Cerebellar nuclear complex (tissue), 1 donor: ENCODE measurements at places on chromosomes 2 and 18.

DNA sequence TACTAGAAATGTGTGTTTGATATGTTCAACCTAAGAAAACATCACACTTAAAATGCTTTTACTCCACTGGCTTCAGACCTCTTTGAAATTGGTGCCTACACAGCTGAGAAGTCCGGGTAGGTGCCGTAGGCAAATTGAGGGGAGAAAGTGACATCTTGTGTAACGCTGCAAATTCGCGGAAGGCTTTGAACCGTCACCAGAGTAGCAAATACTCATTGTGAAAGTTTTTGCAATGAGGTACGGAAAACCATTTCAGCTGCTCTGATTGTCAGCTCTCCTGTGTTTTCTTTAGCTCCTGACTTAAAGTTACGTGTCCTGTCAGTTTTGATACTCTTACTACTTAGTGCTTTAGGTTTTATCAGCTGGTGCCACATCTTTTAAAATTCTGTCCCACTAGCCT is 224.5 kb downstream of the FAM210A start:
- DNase-seq, result no peak

GRCh38 chr2:133674433-133675331 is 106.4 kb upstream of the NCKAP5 start:
- no peak for DNase-seq

DNA sequence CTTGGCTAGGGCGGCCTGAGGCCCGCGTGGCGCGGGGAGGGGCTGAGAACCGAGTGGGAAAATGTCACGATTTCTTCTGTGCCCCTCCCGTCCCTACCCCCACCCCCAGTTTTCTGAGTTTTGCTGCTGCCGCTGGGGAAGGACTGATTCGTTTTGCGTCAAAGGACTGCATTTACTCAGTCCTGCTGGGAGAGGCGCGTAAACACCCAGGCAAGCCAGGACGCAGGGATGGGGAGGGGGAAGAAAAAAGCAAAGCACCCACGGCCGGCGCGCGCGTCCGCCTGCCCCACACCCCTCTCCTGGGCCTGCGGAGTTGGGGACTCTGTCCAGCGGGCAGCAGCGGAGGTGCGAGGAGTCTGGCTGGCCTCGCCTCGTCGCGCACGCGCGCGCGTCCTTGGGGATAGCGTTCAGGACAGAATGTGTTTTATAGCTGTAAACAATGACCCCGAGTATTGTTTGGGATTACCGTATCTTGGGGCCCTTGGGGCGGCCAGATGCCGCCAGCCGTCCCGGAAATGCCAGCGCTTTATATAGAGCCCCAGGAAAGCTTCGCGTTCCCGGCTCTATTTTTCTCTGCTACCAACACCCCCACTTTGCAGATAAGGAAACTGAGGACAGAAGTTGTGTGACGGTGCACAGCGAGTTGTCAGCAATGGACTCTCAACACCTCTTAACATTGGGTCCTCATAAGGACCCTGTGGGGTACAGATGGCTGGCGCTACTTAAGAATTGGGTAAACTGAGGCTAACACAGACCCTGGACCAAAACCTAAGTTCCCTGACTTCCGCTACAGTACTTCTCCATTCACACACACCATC is 1.7 kb upstream of the FOSL2 start:
- no peak for DNase-seq

GRCh38 chr2:45874344-45874743 is 222.9 kb downstream of the PRKCE start:
- DNase-seq, result peak; percentile 44

DNA sequence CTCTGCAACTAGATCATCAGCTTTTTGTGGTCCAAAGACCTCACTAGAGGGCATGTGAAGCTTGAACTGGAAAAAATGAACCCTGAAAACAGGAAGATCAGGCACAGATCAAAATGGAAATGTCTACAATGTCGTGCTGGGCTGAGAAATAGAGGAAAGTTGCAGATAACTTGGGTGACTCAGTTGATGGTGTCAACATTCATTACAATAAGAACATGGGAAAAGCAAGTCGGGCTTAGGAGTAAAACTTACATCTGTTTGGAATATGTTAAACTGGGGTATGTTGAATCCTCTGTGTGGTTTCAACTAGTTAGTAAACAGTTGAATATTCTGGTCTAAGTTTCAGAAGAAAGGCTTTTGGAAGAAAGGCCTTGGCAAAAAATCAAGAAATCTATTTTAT is 940.4 kb downstream of the ERBB4 start:
- DNase-seq, result no peak

- DNase-seq, result no peak
Measured at GRCh38 chr18:13051950-13052349, 60.8 kb downstream of the CEP192 start.

- DNase-seq, result no peak
Measured at GRCh38 chr18:24584813-24585212, 124.4 kb downstream of the HRH4 start.

DNA sequence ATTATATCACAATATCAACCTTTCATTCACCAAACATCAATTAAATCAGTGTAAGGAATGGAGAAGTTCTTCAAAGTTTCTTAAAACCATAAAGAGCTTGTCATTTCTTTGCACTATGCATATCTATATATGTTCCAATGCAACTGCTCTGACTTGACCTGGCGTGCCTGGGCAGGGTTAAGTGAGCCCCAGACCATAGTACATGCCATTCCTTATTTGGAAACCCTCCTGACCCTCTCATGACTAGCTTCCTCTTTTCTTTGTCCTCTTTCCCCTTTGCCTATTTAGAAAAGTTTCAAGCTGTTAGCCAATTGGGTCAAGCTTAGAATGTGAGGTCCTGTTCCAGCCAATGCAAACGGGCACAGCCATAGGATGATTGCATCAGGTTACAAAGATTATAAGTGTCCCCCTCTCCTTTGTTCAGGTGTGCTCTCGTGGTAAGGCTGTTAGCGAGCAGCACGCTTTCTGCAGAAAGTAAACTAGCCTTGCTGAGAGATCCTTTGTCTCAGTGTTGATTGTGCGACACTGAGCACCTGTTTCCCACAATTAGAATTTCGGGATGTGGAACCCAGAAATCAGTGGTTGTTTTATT is 78.2 kb upstream of the UXS1 start:
- no peak for DNase-seq

- no peak for DNase-seq
Measured at GRCh38 chr2:29139152-29139551, 23.9 kb downstream of the CLIP4 start.

DNA sequence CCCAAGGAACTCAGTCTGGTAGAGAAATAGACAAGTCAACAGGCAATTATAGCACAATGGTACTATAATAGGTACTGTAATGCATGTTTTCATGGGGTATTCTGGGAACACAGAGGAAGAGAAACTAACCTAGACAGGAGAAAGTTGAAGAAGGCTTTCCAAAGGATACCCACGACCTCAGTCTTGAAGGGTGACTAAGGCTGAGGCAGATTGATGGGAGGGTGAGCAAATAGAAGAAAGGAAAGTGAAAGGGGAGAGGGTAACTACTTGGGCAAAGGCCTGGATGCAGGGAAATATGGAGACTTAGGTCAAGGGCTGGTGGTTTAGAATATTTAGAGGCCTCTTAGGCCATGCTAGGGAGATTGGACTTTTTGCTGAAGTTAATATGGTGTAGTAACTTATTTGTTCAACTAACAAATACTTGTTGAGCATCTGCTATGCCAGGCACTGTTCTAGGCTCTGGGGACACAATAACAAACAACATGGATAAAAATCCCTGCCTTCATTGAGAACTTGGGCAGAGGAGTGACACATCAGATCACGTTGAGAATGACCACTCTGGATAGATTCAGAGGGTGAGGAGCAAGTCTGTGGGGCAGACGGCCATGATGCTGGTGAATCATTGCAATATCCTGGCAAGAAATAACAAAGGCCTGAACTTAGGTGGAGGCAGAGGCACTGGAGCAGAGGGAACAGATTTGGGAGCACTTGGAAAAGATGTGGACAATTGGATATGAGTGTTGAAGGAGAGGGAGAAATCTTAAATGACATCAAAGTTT is 56.4 kb downstream of the PLB1 start:
- no peak for DNase-seq

DNA sequence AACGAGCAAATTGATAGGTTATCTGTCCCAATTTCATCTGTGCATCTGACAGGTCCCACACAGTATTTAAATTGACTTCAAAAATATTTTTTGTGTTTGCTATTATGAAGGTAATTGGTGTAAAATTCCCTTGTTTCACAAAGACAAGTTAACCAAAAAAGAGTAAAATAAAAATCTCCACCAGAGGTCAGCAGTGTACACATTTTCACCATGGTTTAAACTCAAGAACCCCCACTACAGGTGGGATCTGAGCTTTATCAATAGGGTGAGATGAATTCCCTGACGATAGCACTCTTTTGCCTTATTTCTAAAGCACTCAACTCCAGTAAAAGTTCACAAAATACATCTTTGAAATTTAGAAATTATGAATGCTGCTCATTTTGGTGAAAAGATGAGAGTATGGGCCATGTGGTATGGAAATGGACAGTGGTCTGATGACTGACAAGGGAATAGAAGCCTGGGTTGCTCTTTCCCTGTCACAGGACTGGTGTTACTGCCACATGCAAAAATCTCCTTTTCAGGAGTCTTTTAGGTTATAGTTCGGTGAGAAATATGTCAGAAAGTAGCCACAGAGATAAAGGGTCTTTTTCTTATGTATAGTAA is 68.0 kb downstream of the SERPINB8 start:
- no peak for DNase-seq

DNA sequence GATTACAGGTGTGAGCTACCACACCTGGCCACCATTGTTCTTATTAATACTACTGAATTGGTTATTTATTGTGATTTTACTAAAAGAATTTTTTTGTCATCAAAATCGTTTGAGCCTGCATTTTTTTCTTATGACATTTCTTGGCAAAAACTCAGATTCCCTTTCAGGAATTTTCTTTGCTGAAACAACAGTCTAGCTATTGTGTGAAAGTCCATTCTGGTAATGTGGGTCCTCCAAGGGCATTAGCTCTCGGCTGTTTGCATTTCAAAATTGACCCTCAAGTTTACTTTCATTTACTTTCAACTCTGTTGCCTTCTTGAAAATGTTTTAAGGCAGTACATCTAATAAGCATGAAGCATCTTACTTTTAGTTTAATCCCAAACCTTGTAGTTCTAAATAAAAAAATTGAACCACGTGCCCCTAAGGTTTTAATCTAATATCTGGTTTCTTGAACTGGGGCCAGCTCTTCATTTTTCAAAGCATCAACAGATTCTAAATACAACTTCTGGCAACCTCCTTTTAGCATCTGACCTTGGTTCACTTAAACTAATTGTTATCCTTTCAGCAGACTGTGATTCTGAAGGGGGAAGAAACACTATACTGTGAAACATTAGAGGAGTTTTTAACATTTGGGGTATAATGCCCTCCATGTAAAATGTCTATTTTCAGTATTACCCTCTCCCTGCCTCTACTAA is 325.2 kb upstream of the RAB12 start:
- no peak for DNase-seq

- DNase-seq, result no peak
Measured at GRCh38 chr2:185955050-185955449, 216.4 kb downstream of the FSIP2 start.

DNA sequence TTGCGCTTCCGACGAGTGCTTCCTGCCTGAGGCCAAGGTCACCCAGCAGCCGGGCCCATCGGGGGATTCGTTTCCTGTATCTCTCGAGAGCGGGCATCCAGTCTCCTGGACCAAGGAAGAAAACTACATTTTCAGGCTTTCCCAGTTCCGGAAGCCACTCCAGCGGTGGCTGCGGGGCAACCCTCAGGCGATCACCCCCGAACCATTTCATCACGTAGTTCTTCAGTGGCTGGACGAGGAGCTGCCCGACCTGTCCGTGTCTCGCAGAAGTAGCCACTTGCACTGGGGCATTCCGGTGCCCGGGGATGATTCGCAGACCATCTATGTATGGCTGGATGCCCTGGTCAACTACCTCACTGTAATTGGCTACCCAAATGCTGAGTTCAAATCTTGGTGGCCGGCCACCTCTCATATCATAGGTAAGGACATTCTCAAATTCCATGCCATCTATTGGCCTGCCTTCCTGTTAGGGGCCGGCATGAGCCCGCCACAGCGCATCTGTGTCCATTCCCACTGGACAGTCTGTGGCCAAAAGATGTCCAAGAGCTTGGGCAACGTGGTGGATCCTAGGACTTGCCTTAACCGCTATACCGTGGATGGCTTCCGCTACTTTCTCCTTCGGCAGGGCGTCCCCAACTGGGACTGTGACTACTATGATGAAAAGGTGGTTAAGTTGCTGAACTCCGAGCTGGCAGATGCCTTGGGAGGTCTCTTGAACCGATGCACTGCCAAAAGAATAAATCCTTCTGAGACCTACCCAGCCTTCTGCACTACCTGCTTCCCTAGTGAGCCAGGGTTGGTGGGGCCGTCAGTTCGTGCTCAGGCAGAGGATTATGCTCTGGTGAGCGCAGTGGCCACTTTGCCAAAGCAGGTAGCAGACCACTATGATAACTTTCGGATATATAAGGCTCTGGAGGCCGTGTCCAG is 1.0 kb downstream of the MARS2 start:
- DNase-seq, result no peak

- DNase-seq, result no peak
Measured at GRCh38 chr18:11072632-11073031, 76.7 kb downstream of the PIEZO2 start.

- DNase-seq, result no peak
Measured at GRCh38 chr2:51994123-51994763, 962.3 kb upstream of the NRXN1 start.

- DNase-seq, result no peak
Measured at GRCh38 chr2:163856941-163857340, 121.1 kb upstream of the FIGN start.

DNA sequence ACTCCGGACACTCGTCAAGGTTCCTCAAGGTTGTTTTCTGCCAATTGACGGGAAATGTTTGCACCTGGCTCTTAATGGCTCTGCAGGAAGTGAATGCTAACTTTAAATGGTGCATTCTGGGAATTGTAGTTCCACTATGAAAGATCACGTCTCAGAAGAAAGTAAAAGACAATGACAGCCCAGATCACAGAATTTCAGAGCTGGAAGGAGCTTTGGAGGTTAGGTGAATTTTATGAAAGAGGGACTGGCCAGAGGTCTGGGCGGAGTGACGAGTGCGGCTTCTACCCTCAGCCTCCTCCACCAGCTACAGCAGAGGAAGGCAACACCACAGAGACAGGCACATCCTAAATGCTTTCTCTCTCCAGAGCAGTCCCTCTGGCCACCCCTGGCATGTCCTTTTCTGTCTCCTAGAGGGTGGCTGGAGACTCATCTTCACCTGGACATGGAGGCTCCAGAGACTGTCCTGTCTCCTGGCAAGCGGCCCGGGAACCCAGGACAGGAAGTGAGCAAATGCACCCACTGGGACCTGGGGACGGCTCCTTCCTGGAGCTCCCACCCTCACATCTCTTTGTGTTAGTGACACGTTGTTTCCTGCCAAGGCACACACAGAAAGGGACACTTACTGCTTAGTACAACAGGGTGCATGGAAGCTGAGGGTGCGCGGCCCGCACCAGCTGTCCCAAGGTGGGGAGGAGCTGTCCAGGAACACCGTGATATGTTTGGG is 19.4 kb downstream of the THAP4 start:
- DNase-seq, result no peak

GRCh38 chr2:215843579-215843978 is 169.8 kb downstream of the MREG start:
- no peak for DNase-seq
